ENCODE measurements at places on chromosomes 1 and 21. TPM values are rescaled to one million over a fixed set of nuclear protein-coding genes. Genes with fewer than 3 reads are reported as not detected.

The F5 gene
- total RNA-seq: not detected

The C8A gene
- not detected for total RNA-seq

The PLA2G2C gene
- total RNA-seq: under 0.01 TPM

The KRTAP10-7 gene
- not detected for total RNA-seq

The FAM72C gene
- total RNA-seq: 0.25 TPM

The NBPF26 gene
- 32.7 TPM for total RNA-seq

The DEPDC1 gene
- total RNA-seq: 25.7 TPM

The IFNGR2 gene
- total RNA-seq: 44.2 TPM

The OR2L13 gene
- total RNA-seq: not detected

The ANGPTL3 gene
- total RNA-seq: not detected

The LCE1B gene
- total RNA-seq: not detected

The TAS1R1 gene
- total RNA-seq: not detected

The RIPK4 gene
- total RNA-seq: not detected

The OXCT2 gene
- 4.5 TPM for total RNA-seq

The COL8A2 gene
- total RNA-seq: 12.5 TPM

The EDN2 gene
- not detected for total RNA-seq

The PLA2G2D gene
- total RNA-seq: not detected

The IRF6 gene
- 0.62 TPM for total RNA-seq

The PRAMEF14 gene
- not detected for total RNA-seq

The PRAMEF26 gene
- total RNA-seq: not detected
